ENCODE measurements at places on chromosomes 11 and 22. TPM values are rescaled to one million over a fixed set of nuclear protein-coding genes. Genes with fewer than 3 reads are reported as not detected.
A peak's percentile ranks its signal among the peaks of the same experiment; 100 is the strongest.

- no peak for DNase-seq
Measured at GRCh38 chr11:81000334-81000733, 1559.5 kb upstream of the TENM4 start.

DNA sequence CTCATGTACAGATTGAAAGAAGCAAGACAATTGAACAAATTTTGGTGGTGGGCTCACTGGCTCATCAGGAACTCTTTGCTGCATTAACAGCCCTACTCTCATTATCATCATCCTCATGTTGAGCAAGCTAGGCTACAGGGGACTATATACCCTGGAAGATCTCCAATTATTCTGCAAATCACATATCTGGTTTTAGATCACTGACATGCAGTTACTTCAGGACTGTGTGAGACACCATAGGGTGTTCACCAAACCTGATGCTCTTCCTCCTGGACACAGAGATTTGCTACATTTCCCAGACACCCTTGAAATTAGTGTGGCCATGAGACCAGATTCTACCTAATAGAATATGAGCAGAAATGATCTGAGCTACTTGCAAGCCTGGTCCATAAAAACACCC, 23.0 kb upstream of the ME3 start:
- DNase-seq, result no peak

Gene OR8H1
- total RNA-seq, result not detected

DNA sequence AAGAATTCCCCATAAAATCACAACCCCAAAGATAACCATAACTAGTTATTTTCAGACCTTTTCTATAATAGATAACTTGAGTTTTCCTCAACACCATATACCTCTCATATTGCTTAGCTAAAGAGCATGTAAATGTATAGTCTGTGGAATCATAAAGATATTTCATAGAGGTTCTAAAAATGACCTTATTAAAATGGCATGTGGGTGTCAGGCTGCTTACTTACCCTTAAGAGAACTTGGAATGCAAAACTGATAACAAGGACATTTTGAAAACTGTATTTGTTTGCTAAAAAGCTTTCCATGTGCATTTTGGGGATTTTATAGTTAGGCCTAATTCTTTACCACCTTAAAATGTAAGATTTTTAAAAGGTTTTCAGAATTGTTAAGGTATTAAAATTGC, 4.7 kb downstream of the SIK2 start:
- DNase-seq, result no peak

DNA sequence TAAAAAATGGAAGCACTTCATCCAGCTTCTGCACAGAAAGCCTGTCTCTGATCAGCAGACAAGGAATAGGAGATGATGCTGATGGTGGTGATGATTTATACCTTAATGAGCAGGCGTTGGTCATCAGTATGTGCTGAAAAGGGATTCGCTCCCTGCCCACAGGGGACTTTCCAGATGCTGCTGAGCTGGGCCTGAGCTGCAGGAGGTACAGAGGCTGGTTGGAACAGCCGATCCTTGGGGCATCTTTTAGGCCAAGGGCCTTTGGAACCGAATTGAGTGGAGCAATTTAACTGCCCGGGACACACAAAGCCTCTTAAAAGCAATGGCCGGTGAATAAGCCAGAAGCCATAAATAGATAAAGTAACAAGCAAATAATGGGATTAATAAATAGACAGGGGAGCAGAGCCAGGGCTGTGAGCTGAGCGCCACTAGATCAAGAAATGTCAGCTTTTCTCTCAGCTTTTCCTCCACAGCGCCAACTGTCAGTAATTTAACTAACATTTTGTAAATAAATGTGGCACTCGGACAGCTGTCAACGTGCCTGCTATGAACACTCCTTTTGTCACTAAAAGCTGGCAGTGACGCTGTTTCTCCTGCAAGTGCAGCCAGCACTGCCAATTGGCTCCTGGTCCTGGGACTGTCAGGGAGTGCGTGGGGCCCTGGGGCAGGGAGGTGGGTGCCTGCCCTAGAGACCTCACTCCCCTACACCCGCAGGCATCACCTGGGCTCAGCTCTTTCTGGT, 562.3 kb downstream of the NTM start:
- no peak for DNase-seq

Gene MMP20
- total RNA-seq, result not detected

- peak; percentile 61 for DNase-seq
Measured at GRCh38 chr11:5684646-5685362, at the start of gene TRIM5. TRIM5 (minus strand) TSS chr11:5685074; CDS start chr11:5680177, 4,897 bp downstream.

Gene SCN4B
- total RNA-seq, result 2.8 TPM

Gene CXCR5
- total RNA-seq, result 0.09 TPM

- no peak for DNase-seq
Measured at GRCh38 chr11:121983901-121984300, 132.1 kb downstream of the BLID start.

- no peak for DNase-seq
Measured at GRCh38 chr11:26134053-26134452, 197.9 kb upstream of the ANO3 start.

Gene PPP1CA
- total RNA-seq, result 91.9 TPM

GRCh38 chr22:17734187-17734586, 40.1 kb downstream of the BID start:
- no peak for DNase-seq

Gene YWHAH
- 89.3 TPM for total RNA-seq

DNA sequence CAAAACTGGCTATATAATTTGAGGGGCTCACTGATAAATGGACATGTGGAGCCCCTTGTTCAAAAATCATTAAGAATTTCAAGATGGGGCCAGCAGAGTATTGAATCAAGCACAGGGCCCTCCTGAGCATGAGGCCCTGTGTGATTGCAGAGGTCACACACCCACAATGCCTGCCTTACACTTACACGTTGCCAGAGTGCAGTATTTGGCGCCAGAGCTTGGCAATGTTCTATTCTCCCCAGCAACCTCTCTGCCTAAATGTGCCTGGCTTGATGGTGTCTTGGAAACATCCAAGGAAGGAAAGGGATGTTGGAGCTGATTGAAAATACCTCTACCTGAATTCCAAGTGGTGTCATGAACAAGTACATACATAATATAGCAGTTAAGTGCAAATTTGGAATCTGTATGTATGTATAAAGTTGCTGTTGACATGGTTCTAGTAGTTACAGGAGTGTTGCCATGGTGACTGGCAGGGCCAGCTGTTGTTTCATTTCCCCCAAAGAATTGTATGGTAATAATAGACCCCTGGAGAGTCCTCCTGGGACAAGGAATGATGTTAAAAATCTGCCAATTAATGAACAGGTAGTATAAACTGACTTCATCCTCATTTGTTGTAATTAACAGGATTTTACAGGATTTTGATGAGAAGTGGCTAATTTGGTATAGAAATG, 205.7 kb upstream of the NAV2 start:
- DNase-seq, result no peak

All from omental fat pad (tissue), 4 donors.